Stimulated activated CD8-positive, alpha-beta memory T cell treated with anti-CD3 and anti-CD28 coated beads, Interleukin-4, amount 100 ng/mL, for 1 hour (primary cell): ENCODE measurements at places on chromosomes 1 and 21.

- DNase-seq, result no peak
These were observed 105.9 kb downstream of the ETS2 start for GRCh38 chr21:38911484-38912101.

GRCh38 chr1:157849229-157849875, 7.7 kb upstream of the CD5L start:
- no peak for DNase-seq

- DNase-seq, result no peak
These were observed 351.4 kb downstream of the HLX start for GRCh38 chr1:221230605-221231004.

DNA sequence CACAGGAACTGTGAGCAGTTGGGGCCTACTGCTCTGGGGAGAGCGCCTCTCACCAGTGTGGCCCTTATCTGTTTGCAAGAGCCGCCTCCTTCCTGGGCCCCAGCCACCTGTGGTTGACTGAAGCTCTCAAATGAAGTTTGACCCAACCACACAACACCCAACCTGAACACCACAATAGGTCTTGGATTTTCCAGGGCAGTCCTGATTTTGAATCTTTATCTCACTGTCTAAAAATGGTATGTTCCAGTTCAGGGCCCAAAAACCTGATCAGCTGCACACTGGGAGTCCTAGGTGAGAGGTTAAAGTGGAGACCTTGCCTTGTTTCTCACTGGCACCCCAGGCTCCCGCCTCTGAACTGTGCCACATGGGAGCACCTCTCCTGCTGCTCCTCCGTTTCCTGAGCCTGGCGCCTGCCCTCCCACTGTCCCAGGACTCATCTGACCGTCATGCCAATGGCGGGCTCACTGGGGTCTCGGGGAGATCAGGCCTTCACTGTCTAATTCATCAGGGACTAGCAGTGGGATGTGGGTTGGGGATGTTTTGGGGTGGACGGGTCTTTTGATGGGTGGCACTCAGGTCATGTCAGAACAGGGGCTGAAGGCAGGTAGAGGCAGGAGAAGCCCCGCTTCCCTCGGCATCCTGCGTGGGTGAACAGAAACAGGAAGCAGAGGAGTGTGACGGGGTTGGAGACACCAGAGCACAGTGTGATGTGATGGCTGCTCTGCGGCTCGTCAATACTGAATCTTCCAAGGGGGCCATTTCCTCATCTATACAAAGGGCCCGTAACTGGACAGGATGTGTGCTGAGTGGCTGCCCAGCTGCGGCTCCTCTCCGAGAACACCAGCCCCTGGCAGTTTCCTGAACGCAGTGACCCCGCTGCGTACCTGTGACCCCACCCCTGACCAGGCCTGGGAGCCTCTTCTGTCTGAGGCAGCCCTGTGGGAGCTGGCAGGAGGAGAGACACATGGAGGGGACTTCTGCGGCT, 59.6 kb upstream of the ITPKB start:
- DNase-seq, result peak; percentile 34

- DNase-seq, result no peak
These were observed 63.2 kb downstream of the CD247 start for GRCh38 chr1:167454894-167455785.

DNA sequence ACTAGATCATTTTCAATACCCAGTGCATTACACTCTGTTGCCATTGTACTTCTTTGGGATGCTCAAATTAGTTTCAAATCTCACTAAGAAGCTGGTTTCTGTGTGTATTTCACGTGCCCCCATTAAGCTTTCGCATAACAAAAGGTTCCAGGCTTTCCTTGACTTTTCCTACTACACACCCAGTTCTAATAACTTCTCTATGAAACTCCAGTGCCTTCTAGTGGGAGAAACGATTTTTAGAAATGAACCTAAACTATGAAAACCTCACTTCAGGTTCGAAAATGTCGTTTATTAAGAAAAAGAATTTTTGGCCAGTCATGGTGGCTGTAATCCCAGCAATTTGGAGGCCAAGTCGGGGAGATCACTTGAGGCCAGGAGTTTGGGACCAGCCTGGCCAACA, 2.8 kb downstream of the CFHR4 start:
- DNase-seq, result no peak

GRCh38 chr1:245195398-245195797, 40.6 kb downstream of the KIF26B start:
- DNase-seq, result no peak

GRCh38 chr1:232909752-232910151, 40.7 kb upstream of the NTPCR start:
- DNase-seq, result no peak

DNA sequence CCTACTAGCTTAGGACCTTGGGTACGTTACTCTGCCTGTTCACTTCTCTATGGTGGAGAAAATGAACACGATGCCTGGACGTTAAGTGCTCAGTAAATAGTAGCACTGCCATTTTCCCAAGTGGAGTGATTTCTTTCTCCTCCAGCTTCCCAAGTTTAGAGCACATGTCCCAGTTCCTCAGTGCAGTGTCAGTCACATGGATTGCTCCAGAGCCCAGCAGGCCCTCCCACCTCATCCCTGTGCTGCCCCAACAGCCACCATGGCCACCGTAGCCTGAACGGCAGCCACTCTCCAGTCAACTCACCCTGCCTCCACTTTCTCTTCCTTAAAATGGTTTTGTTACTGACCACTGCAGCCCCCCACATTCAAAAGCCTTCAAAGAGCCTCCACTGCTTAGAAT, 8.5 kb downstream of the STMN1 start:
- DNase-seq, result no peak

- DNase-seq, result no peak
These were observed 1.4 kb upstream of the ANKRD13C start for GRCh38 chr1:70355920-70356319.

GRCh38 chr21:44295646-44296045, 4.2 kb upstream of the PFKL start:
- no peak for DNase-seq

DNA sequence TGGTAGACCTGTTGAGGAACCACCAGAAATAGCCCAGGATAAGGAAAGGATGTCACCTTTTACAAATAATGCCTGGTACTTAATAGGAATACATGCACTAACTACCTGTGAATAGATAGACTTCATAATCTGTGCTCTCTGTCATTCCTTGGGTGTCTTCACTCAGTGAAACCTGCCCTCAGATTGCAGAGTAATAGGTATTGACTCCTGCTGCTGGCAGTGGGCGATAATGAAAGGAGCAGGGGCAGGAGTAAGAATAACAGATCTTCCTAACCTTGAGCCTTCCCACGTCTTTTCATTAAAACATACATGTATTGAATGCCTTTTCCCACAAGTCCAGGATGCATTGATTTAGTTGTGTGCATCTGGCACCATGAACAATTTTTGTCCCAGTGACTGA, 16.4 kb downstream of the FABP3 start:
- DNase-seq, result no peak
